Subcutaneous adipose tissue (tissue), 4 donors: ENCODE measurements at places on chromosomes 2 and 18. TPM values are rescaled to one million over a fixed set of nuclear protein-coding genes. Genes with fewer than 3 reads are reported as not detected.

The TTN gene
- total RNA-seq = 59.8 TPM

The REG3A gene
- not detected for total RNA-seq

The POTEI gene
- not detected for total RNA-seq

The MAP3K19 gene
- not detected for total RNA-seq

The PDE11A gene
- 0.33 TPM for total RNA-seq

The ACMSD gene
- not detected for total RNA-seq

The MORN2 gene
- total RNA-seq = 7.5 TPM

The CPS1 gene
- total RNA-seq = 7.3 TPM

The FOXD4L1 gene
- not detected for total RNA-seq

The ALPG gene
- not detected for total RNA-seq

The HNRNPA3 gene
- total RNA-seq = 72.9 TPM

The GPR155 gene
- 6.5 TPM for total RNA-seq

The IGFBP2 gene
- 19.8 TPM for total RNA-seq

The SEPTIN10 gene
- total RNA-seq = 124 TPM

The CCDC74B gene
- 1.3 TPM for total RNA-seq

The UGT1A3 gene
- not detected for total RNA-seq

The VSNL1 gene
- not detected for total RNA-seq

The LIMS1 gene
- 172 TPM for total RNA-seq

The DSG1 gene
- total RNA-seq = not detected

The MERTK gene
- 73.3 TPM for total RNA-seq

The RAB6C gene
- not detected for total RNA-seq

The SMYD5 gene
- total RNA-seq = 10.4 TPM

The CAPN14 gene
- not detected for total RNA-seq

The CD8B2 gene
- total RNA-seq = not detected

The REG3G gene
- total RNA-seq = not detected

The SESTD1 gene
- total RNA-seq = 139 TPM

The CNDP1 gene
- total RNA-seq = not detected

The LYPD6B gene
- total RNA-seq = not detected

The CCBE1 gene
- total RNA-seq = 5.7 TPM

The RAB6D gene
- total RNA-seq = not detected

The ESCO1 gene
- total RNA-seq = 12.3 TPM

The IL36G gene
- total RNA-seq = not detected

The CROCC2 gene
- not detected for total RNA-seq

The MYO5B gene
- 1.2 TPM for total RNA-seq

The CFC1 gene
- not detected for total RNA-seq

The CYS1 gene
- total RNA-seq = not detected

The SERPINB3 gene
- total RNA-seq = not detected

The DYSF gene
- 26.6 TPM for total RNA-seq

The HOXD3 gene
- 23.0 TPM for total RNA-seq

The PROM2 gene
- total RNA-seq = 1.2 TPM

The NGEF gene
- not detected for total RNA-seq

The NOL4 gene
- total RNA-seq = not detected

The SULT1C2 gene
- 1.5 TPM for total RNA-seq

The RBM44 gene
- total RNA-seq = 1.8 TPM

The C2orf49 gene
- total RNA-seq = 13.4 TPM

The EIF2B4 gene
- 44.0 TPM for total RNA-seq

The L3MBTL4 gene
- 10.5 TPM for total RNA-seq

The DSG4 gene
- not detected for total RNA-seq

The CAPN13 gene
- not detected for total RNA-seq

The MAPRE2 gene
- 11.9 TPM for total RNA-seq
